ENCODE measurements at places on chromosomes 13 and 19.

- no peak for DNase-seq
These were observed 1.9 kb downstream of the ICAM5 start for GRCh38 chr19:10291554-10292205.

DNA sequence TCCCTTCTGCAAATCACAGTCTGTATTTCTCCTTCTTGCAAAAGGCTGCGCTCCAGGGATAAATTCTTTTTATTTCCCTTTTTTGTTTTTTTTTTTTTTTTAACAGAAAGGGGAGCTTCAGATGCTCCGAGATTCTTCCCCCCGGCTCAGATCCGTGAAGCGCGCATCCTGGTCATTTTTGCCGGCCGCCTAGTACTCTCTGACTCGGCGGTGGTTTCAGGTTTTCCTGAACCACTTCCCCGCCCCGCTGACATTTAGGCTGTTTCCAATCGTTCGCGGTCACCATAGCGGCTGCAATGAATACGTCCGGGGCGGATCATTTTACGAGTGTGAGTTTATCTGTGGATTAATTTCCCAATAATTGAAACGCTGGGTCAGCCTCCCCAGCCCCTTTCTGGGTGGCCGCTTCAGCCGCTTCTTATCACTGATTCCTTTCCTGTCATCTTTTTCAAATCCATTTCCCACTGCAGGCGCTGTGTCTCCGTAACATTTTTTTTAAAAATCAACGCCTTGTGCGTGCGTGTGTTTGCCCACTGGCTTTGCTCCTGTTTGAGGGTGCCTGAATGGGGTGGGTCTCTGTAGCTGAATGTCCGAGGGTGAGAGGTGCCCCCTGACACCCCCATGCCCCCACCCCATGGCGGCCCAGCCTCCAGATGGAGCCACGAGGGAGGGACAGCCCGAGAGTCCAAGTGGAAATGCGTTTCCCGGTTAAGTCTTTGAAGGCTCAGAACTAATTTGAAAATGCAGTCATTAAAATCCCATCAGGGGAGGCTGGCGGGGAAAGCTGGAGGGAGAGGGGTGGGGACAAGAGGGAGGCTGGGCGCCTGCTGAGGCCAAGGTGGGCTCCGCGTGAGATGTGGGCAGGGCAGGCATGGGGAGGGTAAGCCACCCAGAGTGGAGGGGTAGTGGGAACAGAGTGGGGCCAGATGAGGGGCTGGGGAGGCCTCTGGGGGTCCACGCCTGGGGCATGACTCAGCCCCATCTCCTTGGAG, 10.6 kb downstream of the ONECUT3 start:
- no peak for DNase-seq

DNA sequence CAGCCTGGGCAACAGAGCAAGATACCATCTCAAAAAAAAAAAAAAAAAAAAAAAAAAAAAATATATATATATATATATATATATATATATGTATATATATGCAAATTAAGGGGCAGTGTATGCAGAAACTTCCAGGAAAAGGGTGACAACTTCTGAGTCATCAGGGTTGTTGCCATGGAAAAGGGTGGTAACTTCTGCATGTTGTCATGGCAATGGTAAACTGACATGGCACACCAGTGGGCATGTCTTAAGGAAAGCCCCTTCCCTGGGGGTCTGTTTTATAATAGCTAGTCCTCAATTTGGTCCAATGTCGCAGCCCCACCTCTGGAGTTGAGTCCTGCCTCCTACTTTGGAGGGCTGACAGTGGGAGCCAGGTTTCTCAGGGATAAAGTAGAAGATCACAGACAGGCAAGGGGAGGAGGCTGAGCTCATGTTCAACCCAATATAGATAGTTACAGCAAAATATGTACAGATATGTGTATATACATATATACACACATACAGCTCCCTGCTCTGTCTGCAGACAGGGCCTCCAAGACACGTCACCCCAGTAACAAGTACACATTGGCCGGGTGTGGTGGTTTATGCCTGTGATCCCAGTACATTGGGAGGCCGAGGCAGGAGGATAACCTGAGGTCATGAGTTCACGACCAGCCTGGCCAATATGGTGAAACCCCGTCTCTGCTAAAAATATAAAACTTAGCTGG, 7.2 kb upstream of the FCHO1 start:
- DNase-seq = no peak

DNA sequence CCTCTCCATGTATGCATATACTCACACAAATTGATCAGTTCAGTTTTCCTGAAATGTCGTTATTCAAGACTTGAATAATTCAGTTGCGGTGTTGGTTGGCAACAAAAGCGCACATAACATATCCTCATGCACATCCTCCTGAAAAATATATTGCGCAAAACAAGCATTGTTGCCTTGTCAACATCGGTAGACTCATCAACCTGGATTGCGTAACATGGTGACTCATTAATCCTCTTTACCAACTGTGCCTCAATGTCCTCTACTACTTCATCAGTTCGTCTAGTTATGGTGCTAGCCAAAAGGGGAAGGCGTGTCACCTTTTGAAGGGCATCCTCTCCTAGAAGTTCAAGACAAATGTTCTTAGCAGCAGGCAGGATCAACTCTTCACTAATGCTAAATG, 357.7 kb downstream of the LMO7 start:
- DNase-seq = no peak

- DNase-seq = no peak
These were observed 718.5 kb downstream of the SLITRK6 start for GRCh38 chr13:85080691-85081090.

DNA sequence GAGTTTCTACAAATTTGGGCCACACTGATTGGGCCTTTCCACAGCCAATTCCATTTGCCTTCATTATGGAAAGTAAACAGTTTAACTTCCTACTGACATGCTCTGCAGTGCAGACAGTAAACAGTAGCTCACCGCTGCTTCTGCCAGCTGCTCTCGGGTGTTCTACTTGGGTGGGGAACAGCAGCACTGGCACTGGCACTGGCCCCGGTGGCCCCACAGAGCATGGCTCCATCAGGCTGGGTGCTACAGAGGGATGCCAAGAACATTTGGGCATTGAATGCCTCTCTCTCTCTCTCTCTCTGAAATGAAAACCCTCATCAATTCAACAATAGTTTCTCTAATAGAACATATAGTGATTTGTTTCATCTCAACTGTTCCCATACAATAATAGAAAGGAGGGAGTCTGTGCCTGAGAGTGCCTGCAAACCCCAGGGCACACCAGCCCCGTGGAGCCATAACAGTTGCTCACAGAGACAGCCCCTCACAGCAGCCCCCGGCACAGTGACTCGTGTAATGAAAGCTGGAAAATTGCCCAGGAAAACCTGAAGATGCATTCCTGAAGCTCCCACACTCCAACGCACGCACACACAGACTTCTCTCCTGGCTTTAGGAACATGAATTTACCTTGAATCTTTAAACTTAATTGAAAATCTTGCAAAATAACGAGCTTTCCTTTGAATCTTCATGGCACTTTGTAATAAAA, 38.2 kb upstream of the GJB6 start:
- DNase-seq = no peak

GRCh38 chr13:49052813-49053212, 77.1 kb downstream of the FNDC3A start:
- DNase-seq = no peak

- DNase-seq = peak; percentile 66
These were observed 80.0 kb upstream of the GPR183 start for GRCh38 chr13:99386911-99387788.

DNA sequence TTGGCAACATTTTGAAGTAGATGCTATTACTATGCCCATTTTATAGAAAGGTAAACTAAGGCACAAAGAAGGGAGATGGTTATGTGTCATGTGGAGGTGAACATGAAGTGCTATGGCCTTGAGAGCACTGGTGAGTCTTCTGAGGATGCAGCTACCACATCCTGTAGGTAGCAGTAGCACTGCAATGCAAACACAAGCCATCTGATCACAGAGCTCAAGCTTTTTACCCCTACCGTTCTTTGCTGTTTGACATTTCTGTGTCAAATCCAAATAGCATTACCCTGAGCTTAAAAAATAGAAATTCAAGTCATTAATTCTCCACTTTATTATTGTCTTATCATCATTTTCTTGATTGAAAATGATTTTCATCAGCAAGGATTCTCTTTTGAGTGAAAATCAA, 382.9 kb downstream of the KCTD12 start:
- DNase-seq = no peak

GRCh38 chr19:29275266-29275665, 62.3 kb upstream of the UQCRFS1 start:
- no peak for DNase-seq

- DNase-seq = no peak
These were observed at the start of gene ISYNA1 for GRCh38 chr19:18437491-18438330. Gene ISYNA1 (minus strand): TSS chr19:18438133. CDS start chr19:18437979, 154 bp downstream.

DNA sequence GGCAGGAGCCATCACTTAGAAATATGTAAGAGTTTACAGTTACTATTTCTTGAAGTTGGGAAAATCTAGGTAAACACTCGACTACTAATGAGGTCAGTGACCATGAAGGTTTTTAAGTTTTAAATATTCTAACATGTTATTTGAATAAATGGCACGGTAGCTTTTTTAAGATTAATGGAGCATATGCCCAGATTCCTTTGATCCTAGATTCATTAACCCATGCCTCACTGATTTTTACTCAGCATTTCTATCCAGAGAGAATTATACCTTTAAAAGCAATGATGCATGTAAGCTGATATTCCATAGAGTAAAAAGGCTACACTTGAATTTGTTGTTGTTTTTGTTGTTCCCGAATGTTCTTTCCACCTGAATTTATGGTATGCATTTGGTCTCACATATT, 541.4 kb downstream of the DACH1 start:
- DNase-seq = no peak

GRCh38 chr13:105957769-105958438, 577.6 kb downstream of the EFNB2 start:
- DNase-seq = no peak
